Fibroblast of gingiva (primary cell): ENCODE measurements at places on chromosomes 5 and 9.

DNA sequence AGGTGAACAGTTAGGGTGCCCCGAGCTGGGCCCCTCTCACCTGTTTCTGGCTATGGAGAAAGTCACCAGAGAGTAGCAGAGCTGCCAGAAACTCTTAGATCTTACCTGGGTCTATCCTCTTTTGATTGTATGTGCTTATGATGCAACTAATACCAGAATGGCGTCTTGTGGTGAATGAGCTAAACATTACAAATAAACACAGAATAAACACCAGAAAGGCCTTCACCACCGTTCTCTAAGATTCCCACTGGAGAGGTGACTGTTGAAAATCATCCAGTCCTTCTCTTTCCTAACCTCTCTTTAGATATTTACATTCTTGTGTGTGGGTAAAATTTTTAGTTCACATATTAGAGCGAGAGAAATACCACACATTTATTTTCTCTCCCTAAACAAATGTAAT lies 241.7 kb upstream of the GAS1 start:
- peak; percentile 38 for DNase-seq

DNA sequence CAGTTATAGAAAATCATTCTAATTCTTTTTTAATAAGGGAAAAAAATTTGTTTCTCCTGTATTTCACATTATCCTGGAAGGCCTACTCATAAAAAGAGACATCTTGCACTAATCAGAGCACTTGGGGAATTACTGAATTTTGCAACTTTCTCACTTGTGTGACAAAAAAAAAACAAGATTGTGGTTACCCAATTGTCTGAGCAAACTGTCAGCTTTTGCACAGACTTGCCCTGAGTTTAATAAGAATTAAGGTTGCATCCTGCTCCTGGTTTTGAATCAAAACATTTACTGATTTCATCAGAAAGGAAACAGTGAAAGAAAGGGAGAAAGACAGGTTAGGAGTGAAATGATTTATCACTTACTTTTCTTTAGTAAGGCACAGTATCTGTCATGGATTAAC lies 10.6 kb upstream of the SH3RF2 start:
- peak; percentile 82 for DNase-seq

GRCh38 chr5:92548346-92548745 lies 1032.7 kb downstream of the NR2F1-AS1 start:
- DNase-seq: peak; percentile 30

DNA sequence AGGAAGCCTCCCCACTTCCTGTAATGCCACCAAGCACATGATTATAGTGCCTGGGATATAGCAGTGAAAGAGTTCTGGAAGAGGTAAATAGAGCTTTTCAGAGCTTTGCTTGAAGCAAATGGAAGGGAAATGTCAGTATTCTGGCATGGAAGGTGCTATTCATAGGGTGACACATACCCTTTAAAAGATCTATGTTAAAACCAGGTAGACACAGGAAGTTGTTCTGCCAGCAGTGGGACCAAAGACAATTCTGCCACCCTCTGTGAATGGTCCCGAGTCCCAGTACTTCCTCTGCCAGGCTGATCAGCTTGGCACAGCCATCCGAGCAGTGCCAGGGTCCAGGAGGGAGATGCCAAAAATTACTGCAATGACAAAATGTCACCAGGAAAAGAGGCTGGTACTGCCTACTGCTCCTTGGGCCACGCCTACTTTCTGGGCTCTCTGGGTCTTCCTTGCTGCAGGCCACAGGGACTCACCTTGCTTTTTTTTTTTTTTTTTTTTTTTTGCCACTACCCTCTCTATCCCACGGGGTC lies 26.7 kb downstream of the GARNL3 start:
- DNase-seq: no peak

GRCh38 chr5:74367241-74367733 lies 273.2 kb downstream of the ENC1 start:
- DNase-seq: no peak

DNA sequence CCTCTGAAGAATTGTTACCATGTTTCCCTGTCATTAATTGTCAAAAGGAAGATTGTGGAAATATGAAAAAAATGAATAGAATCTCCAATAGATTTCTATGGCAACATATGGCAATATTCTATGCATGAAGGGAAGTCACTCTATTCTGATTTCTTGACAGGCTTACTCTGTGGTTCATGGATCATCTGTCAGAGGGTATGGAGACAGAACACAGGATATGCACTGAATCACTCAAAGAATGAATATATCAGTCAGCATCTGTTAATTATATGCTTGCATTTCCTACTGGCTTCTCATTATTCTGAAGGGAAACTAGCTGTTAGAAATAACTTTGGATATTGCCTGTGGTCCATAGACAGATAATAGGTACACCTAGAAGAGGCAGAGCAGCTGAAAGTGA lies 918.9 kb downstream of the DTWD2 start:
- DNase-seq: no peak
